ENCODE measurements at places on chromosomes 4 and X.

DNA sequence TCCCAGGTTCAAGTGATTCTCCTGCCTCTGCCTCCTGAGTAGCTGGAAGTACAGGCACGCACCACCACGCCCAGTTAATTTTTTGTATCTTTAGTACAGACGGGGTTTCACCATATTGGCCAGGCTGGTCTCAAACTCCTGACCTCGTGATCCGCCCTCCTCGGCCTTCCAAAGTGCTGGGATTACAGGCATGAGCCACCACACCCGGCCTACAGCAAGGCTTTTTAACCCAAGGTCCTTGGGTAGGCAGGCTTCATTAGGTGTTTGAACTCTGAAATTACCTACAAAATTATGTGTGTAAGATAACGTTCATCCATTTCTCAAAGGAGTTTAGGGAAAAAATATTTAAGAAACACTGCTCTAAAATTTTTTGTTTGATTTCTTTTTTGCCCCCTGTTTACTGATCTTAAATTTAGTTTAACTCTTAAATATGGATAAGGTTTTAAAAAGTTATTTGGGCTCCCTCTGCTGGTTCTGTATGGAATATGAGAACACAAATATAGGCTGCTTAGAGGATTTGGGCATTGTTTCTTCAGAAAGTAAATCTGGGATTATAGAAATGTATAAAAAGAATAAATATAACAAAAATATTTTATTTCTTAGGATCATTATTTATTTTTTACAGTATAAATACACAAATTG, 92.8 kb downstream of the CBR4 start:
- peak; percentile 28 for DNase-seq

DNA sequence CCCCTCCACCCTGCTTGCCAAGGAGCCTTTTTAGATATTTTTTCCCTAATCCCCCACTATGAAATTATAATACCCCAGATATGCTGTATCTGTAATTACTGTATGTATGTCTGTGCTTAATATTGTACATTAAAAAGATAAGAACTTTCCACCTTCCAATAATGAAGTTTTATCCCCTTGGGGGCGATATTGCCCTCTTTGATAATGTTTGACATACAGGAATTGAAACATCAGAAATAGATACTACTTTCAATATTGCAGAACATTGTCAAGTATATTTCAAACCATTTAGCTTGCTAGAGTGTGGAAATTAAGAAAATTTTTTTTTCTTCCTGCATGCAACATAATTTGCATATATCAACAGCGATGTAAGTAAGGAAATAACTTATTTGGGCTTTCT, 58.9 kb downstream of the NAF1 start:
- DNase-seq: no peak

DNA sequence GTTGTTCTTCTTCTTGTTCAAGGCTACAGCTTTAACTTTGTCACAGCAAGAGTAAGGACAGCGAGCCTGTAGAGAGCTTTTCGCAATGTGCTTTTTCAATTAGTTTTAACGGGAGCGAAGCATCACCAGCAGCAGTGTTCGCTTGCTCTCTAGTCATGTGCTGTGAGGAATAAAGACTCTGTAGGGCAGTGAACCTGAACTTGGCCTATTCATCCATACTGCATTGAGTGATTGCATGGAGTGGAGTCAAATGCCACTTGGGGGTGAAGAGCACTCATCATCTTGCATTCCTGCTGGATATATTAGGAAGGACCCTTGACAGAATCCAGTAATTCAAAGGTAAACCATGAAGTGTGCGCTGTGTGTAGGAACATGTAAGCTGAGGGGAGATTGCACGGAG, 240.0 kb downstream of the FRMPD4 start:
- DNase-seq: no peak

- DNase-seq: no peak
Measured at GRCh38 chr4:152981842-152982241, 45.7 kb downstream of the FHDC1 start.

DNA sequence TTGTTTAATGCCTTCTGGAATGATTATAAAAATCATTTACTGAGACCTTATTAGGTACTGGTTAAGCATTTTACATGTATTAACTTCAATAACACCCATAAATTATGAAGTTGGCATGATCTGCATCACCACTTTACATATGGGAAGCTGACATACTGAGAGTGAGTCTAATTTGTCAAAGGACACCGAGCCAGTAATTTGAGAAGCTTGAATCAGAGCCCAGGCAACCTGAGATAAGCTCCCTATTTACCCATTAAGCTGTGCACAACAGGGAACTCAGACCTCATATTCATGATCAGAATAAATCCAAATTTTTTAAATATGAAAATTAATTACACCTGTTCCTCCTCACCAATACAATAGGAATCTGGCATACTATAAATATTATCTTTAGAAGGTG, 247.9 kb upstream of the EPHA5 start:
- DNase-seq: peak; percentile 77

DNA sequence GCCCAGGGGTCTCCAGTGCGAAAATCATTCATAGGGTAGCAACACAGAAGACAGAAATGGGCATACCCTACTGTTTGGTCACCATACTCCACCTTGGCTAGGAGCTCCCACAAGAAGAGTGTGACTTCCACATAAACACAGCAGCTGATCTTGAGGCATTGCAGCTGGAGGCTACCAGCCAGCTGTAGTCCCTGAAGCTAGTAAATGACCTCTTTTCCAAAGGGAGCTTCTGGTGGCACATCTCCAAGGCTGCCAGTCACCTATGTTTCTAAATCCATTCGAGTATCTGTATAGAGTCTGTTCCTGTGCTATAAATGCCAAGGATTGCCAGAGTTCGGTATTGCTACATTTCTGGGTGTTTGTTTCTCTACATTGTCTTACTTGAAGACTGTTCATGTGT, 21.3 kb upstream of the PNPLA4 start:
- DNase-seq: no peak

GRCh38 chr4:182015014-182015413, 228.2 kb upstream of the TENM3 start:
- peak; percentile 39 for DNase-seq

DNA sequence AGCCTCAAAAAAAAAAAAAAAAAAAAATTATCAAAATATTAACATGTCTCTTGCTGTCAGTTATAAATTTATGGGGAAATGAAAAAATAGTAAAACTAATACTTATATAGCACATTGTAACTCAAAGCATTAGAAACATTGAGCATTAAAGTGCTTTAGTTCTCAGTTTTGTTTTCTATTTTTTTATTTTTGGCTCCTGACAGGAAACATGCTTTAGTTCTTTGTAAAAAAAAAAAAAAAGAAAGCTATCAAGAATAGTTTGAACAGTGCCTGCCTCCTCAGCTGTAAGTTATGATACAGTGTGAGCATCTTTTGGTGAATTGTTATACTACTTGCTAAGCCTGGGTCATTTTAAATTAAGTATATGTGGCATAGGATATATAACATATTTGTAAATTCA, 5.1 kb upstream of the CENPC start:
- DNase-seq: no peak

DNA sequence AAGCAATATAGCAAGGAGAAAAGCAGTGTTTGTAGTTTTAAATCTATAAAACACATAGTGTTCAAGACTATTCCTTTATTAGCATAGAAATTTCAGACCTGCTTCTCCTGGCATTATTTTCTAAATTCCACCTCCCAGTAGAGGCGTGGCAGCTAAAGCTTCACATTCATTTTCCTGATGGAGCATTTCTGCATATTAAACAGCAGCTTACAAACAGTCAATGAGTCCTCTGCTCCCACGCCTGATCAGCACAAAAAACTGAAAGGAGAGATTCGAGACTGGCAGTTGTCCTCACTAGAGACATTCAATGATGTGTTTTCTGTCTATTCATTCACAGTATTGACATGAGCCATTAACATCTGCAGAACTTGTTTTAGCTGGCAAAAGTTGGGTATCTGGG, 61.4 kb downstream of the SHISA3 start:
- DNase-seq: no peak

DNA sequence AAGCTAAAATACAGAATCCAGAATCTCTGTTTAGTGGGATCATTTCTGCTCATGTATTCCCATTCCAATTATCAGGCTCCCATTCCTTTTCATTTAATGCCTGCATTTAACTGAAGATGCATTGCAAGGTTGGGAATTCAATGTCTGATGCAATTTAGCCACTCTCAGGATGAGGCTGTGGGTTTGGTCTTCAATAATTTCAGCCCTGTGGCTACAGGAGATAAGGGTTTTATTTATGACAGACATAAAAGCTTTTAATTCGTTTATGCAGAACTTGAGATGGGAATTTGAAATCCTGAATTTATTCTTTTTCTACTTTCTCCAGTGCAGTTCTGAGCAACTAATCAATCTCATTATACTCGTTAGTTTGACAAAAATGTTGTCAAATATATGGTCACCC, 1225.9 kb downstream of the PCDH18 start:
- DNase-seq: no peak

DNA sequence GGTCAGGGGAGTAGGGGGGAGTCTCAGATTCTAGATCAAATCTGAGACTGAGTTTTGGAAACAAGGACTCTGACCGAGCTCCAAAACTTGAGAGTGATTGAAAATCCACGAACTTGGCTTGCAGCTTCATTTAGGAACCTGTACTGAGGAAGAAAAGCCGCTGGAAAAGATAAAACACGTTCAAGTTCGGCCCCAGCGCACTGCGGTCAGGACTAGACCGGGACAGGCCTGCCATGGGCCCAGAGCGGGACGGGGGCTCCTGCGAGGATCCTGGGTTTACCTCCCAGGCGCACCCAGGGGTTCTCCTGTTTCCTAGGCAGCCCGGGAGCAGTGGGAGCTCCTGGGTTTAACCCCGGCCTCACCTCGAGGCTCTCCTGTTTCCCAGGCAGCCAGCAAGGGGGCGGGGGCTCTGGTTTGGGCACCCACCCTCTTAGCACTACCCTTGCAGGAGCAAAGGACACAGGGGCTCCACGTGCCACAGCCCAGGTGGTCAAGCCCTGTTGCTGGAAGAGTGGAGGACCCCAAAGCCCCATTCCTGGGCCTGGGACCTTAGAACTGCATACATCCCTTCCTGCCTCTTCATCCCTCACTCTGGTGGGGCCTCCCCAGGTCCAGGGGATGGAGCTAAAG, 74.5 kb downstream of the ABLIM2 start:
- no peak for DNase-seq

DNA sequence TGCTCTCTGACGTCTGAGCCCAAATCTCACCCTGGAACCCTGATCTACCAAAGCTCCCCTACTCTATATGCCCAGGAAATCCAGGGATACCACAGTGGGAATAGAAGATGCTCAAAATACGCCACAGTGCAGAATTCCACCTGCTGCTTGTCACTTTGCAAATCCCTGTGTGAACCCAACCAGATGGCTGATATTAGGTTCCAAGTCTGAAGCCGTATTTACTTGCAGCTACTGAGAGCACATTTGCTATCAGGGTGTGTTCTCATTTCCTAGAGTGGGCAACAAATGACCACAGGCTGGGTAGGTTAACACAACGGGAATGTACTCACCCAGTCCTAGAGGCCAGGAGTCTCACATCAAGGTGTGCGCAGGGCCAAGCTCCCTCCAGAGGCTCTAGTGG, 126.8 kb downstream of the MXRA5 start:
- DNase-seq: no peak

GRCh38 chrX:106927023-106927422, 6.8 kb downstream of the CLDN2 start:
- DNase-seq: no peak

DNA sequence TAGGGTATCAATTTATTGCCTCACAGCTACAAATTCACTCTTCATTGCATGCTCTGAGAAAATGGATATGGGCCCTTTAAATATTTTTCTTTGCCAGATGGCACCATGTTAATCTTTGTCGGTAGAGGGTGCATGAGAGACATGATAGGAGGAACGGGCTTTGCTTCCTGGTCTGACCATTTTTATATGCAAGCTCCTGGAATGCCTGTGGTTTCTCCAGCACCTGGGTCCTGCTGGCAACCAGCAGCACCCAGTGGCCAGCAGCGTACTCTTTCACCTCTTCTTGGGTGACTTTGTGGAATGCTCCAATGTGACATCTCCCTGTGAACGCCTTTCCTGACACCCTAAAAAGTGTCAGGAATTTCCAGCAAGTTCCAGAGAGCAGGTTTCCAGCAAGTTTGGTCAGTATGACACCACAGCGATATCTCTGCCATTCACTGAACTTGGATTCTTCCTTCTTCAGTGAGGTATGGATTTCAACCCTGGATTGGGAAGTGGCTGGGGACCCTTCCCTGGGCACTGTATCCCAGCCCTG, 140.3 kb upstream of the PGRMC2 start:
- peak; percentile 38 for DNase-seq

DNA sequence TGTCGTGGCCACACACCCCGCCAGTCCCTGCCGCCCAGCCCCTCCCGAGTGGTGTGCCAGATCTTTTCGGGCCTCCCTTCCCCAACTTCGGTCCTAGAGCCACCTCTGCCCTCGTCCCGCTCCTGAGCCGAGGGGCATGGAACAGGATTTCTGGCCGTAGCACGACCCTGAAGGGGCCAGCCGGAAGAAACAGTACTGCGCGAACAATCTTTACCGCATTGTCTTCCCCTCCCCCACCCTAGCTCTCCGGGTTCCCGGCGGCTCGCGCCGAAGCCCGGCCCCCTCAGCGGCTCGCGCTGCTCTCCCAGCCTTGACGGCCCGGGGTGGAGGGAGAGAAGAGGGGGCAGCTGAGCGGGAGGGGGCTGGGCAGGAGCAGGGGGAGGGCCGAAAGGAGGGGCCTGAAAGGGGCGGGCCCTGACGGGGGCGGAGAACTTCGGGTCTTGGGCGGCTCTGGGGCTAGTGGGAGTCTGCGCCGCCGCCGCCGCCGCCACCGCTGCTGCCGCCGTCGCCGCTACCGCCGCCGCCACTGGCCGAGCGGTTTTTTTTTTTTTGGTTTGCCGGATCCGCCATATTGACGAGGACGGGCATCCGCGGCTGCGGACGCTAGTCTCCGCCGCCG, at the start of gene USP9X:
TSS of gene USP9X (plus strand) at position 553 of the 619 bp plus-strand sequence. CDS start 38,184 bp downstream, outside the sequence.
- peak; percentile 79 for DNase-seq

DNA sequence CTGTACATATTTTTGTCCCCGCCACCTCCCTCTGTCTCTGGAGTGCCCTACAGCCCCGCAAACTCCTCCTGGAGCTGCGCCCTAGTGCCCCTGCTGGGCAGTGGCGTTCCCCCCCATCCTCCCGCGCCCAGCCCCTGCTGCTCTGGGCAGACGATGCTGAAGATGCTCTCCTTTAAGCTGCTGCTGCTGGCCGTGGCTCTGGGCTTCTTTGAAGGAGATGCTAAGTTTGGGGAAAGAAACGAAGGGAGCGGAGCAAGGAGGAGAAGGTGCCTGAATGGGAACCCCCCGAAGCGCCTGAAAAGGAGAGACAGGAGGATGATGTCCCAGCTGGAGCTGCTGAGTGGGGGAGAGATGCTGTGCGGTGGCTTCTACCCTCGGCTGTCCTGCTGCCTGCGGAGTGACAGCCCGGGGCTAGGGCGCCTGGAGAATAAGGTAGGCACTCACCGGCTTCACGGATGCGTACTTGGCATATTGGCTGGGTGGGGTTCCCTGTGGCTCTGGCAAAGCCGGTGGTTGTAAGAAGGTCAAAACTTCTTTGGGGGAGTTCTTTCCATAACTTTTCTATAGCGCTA, 653 bp downstream of the HHIP start:
- no peak for DNase-seq

- DNase-seq: no peak
Measured at GRCh38 chr4:154720618-154721267, 23.1 kb upstream of the LRAT start.
